ENCODE measurements at places on chromosomes 4 and X. TPM values are rescaled to one million over a fixed set of nuclear protein-coding genes. Genes with fewer than 3 reads are reported as not detected.

TMPRSS11A gene
- not detected for total RNA-seq

ATP2B3 gene
- not detected for total RNA-seq

CDX4 gene
- not detected for total RNA-seq

SATL1 gene
- total RNA-seq, result not detected

GPAT3 gene
- 65.1 TPM for total RNA-seq

IL3RA gene
- total RNA-seq, result 1.1 TPM

NLGN3 gene
- total RNA-seq, result 0.25 TPM

IGSF1 gene
- total RNA-seq, result 1.9 TPM

MXD4 gene
- 22.9 TPM for total RNA-seq

TEX13C gene
- 0.14 TPM for total RNA-seq

SMR3B gene
- not detected for total RNA-seq

CITED1 gene
- 1.1 TPM for total RNA-seq

CLCN3 gene
- total RNA-seq, result 23.8 TPM

All from H4 (cell line).